Naive thymus-derived CD8-positive, alpha-beta T cell (primary cell): ENCODE measurements at places on chromosomes 4 and X.

- no peak for DNase-seq
Measured at GRCh38 chr4:131093303-131093702, 1997.4 kb downstream of the C4orf33 start.

DNA sequence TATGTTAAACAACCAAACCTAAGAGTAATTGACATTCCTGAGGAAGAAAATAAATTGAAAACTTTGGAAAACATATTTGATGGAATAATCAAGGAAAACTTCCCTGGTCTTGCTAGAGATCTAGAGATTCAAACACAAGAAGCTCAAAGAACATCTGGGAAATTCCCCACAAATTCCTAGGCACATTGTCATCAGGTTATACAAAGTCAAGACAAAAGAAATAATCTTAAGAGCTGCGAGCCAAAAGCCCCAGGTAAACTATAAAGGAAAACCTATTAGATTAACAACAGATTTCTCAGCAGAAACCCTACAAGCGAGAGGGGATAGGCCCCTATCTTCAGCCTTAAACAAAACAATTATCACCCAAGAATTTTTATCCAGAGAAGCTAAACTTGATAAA is 1082.0 kb upstream of the IGFBP7 start:
- no peak for DNase-seq

DNA sequence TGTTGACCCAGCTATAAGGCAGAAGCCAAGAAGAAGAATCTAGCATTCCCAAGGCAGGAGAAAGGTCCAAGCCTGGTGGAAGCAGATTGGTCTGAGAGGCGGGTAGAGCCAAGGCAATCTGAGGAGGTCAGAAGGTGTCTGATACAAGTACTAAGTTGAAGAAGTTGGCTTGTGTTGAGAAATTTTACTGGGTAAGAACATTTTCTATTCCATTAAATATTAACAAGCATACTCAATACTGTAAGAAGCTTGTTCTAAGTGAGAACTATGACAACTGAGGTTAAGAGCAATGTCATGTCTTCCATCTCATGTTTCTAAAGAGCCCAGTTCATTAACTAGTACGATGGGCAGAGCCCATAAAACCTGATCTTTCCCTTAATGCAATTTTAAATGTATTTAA is 75.0 kb downstream of the FAM13A start:
- no peak for DNase-seq

DNA sequence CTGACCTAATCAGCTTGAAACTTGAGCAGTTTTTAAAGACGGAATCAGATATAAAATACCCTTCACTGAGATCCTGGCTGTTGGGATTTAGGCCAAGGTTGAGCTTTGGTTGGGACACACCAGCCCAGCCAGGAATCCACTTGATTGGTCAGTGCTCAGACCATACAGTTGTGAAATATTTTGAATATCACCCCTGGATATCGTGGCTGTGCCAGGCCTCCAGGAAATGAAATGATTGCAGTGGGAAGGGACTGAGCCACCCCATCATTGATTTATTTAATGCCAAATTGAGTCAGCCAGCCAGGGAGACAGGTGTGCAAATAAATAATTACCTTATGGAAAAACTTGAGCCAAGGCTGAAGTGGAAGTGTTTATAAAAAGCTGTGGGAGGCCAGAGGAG is 128.4 kb upstream of the SCML1 start:
- DNase-seq: no peak

DNA sequence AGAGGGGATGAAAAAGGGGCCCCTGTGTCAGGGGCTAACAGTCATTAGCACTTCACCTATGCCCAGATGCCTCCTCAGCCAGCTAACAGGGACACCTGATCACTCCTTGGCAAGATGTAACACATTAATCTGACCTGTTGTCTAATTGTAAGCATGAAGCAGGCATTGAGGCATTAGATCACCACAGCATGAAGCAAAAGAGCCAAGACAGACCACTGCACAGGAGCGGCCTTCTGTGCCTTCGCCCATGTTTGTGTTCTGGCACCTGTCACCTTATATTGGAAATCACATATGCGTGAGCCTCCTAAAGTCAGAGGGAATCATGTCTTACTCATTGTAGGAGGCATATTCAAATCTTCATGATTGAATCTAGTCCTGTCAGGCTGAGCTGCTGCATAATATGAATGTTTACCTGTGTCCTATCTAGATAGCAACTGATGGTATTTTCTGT is 48.4 kb downstream of the PTTG2 start:
- DNase-seq: no peak

DNA sequence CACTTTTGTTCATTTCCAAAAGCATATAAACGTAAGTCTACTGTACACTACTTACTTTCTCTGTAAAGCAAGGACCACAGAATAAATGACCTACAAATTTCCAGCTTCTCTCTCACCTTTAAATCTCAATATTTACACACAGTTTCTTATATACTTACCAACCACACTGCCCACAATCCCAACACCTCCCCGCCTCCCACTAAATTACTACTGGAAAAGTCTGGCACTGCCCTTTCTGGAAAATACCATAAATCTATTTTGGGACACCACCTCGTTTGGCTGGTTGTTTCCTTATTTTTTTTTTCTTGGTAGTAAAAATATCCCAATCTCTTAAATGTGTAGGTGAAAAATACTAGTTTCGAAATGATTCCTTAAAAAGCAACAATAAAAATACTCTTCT is 19.6 kb downstream of the FAT1 start:
- no peak for DNase-seq

GRCh38 chrX:72176981-72177380 is 4.6 kb upstream of the PIN4 start:
- DNase-seq: no peak

DNA sequence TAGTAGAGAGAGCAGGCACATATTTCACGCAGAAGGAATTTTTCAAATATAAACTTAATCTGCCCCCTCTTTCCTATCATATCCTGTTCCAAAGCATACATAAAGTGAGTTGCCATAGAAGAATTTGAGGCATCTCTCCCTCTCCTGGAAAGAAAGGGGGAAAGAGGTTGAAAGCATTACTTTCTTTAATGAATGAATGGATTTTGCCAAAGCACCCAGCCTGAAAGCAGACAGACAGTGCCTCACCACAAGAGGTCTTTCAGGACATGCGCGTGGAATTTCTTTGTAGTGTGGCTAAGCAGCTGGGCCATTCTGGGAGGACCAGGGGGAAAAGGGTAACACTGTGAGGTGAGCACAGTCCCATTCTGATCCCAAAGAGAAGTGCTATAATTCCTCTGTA is 651.4 kb downstream of the IQCM start:
- DNase-seq: no peak

GRCh38 chr4:103915224-103915869 is 195.6 kb upstream of the TACR3 start:
- DNase-seq: no peak

GRCh38 chrX:585115-585808 is 45.3 kb upstream of the SHOX start:
- DNase-seq: no peak

DNA sequence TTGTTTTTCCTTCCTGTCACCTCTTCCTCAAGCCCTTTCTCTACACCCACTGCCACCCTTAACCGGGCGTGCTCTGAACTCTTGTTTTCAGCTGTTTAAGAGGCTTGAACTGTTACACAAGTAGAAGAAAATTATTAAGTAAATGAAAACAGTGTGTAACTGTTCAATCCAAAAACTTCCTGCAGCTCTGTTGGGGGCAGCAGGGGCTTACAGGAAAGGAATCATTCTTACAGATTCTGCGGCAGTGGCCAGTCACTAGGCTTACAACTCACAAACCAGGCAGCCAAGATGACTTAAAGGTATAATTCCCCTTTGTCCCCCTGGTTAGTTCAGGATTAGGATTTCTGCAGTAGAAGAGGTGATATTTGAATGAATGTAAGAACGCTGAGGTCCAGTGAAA is 70.2 kb upstream of the ETNPPL start:
- DNase-seq: no peak

DNA sequence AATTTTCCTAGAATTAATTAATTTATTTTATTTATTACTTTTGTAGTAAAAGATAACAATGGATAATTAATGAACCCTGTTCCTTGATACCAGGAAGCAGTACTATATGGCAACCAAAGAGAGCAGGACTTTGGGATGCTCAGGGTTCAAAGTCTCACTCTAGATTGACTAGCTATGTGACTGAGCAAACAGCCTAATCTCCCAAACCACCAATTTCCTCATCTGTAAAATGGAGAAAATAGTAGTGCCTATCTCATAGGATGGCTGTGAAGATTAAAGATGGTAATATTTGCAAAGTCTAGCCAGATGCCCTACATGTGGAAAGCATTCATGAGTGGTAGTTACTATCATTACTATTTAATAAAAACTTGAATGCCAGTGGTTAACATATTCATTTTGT is 97.6 kb downstream of the PRDM5 start:
- DNase-seq: no peak

DNA sequence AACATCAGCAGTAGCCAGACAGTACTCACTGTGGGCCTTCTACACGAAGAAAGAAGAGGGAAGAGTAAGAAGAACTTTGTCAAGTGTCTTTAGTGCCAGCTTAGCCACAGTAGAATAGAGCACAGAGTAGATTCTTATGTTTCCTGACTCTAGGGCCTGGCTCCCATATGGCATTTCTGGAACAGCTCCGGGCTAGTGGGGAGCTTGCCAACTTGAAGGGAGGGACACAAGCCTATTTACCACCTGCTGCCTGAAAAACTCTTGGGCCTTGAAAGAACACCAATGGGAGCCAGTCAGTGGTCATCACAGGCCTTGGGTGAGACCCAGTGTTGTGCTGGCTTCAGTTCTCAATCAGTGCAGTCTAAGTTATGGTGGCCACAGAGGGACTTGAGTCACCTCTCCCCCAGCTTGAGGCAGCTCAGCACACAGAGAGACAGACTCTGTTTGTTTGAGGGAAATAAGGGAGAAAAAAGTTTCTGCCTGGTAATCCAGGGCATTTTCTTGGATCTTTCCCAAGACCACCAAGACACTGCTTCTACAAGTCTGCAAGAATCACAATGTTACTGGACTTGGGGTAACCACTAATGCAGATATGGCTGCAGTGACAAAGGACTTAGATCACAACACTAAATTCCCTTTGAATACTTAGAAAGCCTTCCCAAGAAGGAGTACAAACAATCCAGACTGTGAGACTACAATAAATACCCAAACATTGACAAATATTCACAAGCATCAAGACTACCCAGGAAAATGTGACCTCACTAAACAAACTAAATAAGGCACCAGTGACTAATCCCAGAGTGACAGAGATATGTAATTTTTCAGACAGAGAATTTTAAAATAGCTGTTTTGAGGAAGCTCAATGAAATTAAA is 261.0 kb upstream of the NDST3 start:
- DNase-seq: no peak

DNA sequence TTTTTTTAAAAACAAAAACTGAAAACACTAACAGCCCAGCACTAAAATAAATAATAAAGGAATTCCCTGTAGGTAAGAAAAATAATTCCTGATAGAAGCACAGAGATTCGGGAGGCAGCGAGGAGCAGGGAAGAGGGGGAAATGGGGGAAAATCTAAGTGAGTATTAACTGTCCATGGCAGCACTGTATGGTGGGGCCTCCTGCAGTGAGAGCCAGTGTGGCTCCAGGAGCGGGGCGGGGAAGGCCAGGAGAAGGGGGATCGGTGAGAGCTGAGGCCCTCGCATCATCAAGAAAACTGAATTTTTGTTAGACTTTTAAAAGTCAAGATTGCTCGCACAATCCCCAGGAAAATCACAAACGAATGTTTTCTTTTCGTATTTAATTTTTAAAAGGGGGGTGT is 14.1 kb downstream of the RNF212 start:
- DNase-seq: no peak

GRCh38 chr4:185682236-185682635 is 129.8 kb downstream of the SORBS2 start:
- DNase-seq: no peak
